ENCODE measurements at places on chromosomes 6 and 20.

- DNase-seq, result no peak
Measured at GRCh38 chr20:23242556-23243180, 107.9 kb upstream of the NXT1 start.

- DNase-seq, result no peak
Measured at GRCh38 chr6:12537389-12537788, 179.2 kb upstream of the PHACTR1 start.

DNA sequence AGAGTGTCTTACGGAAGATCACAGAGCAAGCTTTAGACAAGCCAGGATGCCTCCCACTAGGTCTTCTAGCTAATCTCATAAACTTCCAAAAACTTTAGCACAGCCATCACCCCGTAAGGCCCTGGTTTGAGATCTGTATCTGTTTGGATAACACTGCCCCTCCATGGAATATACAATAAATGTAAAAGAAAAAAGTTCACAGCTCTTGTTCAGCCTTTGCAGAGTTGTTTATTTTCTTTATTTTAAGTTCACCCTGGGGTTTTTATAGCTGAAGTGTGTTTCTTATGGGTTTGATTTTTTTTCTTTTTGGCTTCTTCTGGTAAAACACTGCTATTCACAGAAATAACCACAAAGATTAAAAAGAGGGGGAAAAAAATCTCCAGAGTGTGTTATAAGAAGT is 125.6 kb downstream of the EYA2 start:
- DNase-seq, result no peak

DNA sequence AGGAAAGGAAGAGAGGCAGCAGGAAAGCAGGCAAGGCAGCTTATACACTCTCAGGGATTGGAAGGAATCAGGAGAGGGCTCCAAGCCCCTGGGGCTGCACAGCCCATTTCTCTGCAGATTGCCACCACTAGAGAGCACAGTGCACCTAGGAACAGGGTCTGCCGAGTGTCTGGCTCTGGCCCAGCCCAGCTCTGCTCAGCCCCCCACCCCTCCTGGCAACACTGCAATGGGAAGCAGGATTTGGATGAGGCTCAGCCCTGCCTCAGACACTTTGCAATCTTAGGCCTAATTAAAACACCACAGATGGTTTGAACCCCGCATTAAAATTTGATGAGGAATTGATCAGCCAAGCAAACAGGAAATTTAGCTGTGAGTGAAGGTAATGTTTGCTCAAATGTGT is 252.7 kb downstream of the DHX35 start:
- DNase-seq, result no peak

DNA sequence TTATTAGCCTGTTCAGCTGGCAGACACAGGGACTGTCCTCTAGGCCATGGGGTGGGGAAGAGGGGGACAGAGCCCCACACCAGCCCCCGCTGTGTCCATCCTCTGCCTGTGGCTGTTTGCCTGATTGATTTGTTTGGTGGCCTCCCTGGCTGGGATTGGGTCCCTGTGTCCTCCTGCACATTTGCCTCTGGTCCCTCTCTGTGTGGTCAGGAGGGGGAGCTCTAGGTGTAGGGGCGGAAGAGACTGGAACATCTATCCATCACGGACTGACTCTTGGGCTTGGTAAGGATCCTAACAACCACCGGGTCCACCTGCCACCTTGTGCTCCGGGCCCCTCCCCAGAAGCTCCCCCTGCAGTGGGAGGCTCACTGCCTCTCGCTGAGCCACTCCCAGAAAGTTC is 38.4 kb upstream of the CCDC167 start:
- DNase-seq, result peak; percentile 43
